Left ventricle myocardium superior (tissue), 1 donor: ENCODE measurements at places on chromosomes 3 and 15. TPM values are rescaled to one million over a fixed set of nuclear protein-coding genes. Genes with fewer than 3 reads are reported as not detected.

The C3orf22 gene
- not detected for total RNA-seq

The STARD9 gene
- total RNA-seq: 6.9 TPM

GRCh38 chr15:32774022-32774421 is 56.2 kb downstream of the GREM1 start:
- DNase-seq: no peak

- DNase-seq: no peak
Measured at GRCh38 chr3:196942915-196943277, 568 bp upstream of the NCBP2 start.

DNA sequence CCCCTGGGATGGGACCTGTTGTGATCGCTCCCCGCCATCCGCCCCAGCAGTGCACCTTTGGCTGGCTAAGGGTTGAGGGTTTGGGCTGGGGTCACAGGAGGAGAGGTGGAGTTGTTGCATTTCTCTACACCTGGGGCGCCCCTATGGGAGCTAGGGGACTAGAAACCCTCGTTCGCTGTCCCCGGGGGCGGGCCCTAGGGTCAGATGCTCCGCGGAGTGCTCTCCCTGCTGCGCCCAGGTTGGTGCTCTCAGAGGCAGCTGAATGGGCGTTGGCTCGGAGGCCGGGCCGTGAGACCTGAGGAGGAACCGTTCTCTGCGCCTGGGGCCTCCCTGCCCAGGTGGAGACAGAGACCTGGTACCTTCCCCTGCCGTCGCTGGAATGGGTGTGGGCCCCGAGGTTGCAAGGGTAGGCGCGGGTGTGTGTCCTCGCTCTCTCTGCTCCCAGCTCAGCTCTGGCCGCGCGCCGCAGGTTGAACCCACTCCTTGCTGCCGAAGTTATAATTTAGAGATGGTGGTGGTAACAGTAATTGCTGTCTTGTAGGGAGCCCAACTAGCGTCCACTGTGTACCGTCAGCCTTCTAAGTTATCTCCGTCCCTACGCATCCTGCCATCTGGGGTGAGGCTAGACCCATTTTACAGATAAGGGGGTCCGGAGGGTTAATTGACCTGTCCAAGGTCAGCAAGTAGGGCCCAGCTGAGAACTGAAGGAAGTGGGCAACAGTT is 965 bp downstream of the FLNB start:
- DNase-seq: peak; percentile 57

DNA sequence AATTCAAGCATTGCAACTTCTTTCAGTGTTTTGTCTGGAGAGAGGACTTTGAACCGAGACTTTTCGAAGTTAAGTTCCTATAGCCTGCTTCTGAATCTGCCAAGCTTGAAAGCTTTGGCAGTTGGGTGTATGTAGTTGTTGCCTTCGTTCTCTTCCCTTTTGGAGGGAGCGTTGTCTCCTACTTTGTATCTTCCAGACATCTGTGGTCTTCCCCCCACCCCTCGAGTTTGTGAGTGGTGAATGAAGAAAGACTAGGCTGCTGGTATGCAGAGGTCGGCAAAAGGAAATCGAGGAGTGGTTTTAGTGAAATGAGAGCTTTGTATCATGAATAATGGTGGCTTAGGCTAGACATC is 1.3 kb downstream of the CTNNB1 start:
- DNase-seq: no peak

DNA sequence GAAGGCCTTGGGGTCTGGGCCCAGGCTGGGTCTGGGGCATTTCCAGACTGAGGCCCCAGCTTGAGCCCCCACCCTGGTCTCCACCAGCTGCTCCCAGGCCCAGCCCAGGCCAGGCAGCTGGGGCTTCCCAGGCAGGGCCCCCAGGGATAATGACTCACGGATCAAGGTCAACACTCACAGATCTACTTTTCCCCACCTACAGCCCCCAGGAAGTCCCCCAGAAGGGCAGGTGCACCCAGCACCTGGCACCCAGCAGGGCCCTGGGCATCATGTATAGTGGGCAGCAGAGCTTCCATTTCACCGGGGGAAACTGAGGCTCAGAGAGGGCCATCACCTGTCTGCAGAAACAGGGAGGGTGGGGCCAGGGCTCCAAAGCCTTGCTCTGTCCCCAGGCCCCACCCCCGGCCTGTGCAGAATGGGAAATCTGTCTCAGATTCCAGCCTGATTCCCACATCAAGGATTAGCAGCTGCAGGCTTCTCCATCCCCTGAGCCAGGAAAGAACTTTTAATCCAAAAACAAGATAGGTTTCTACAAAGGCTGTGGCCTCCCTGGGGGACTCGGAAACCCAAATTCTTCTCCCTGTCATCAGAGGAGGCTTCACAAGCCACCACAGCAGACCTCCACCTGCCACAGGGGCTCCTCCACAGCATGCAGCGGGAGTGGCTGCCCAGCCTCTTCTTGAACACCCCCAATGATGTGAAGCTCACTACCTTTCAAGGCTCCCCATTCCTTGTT is 49.8 kb downstream of the IQSEC1 start:
- DNase-seq: peak; percentile 63
